ENCODE measurements at places on chromosomes 16 and 17.
A peak's percentile ranks its signal among the peaks of the same experiment; 100 is the strongest.

- DNase-seq, result no peak
Observed at GRCh38 chr17:57880086-57880456, 30.2 kb upstream of the MRPS23 start.

- DNase-seq, result no peak
Observed at GRCh38 chr17:29181226-29181625, 1.0 kb upstream of the MYO18A start.

DNA sequence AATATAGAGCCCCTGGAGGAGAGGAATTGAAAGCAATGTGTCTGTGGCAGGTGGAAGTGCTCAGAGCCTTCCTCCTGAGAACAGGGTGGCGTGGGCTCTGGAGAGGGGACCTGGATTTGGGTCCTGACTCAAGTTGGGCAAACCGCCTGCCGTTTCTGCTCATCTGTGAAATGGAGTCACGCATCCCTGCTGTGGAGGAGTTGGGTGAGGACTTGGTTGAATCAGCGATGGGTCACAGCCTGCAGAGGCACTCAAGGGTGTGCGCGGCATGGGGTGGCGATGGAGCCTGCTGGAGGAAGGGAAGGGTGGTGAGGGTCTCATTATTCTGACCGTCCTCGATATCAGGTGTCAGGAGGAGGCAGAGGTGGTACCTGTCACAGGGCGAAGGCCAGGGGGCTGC, 3.1 kb downstream of the ADAD2 start:
- no peak for DNase-seq

DNA sequence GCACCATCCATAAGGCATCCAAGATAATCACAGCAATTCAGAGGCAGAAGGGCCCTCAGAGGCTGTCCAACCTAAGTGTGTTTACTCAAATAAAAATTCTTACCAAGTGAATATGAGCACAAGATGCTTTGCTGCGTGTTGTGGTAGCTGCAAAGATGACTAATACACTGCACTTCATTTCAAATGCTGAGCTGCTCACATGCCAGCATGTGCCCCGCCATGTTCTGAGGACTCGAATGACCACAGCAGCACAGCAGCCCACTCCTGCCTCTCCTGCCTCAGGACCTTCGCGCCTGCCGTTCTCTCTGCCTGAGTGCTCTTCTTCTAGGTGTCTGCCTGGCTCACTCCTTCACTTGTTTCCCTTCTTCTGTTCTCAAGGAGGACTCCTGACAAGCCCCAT, 19.0 kb downstream of the PIK3R5 start:
- DNase-seq, result no peak

DNA sequence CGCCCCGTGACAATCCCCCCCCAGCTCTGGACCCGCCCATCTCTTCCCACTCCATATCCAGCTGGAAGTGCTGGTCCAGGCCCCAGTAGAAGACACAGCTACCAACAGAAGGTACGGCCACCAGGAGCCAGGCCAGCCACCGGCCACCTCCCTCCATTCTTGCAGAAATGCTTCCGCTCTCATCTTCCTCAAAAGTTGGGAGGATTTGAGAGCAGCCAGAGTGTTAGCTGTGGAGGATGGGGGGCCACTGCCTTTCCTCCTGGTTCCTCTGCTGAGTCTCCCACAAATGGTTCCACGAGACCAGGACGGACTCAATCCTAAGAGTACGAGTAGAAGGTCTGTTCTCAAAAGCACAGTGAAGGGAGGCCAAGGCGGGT, 78.3 kb downstream of the GAS7 start:
- DNase-seq, result no peak

DNA sequence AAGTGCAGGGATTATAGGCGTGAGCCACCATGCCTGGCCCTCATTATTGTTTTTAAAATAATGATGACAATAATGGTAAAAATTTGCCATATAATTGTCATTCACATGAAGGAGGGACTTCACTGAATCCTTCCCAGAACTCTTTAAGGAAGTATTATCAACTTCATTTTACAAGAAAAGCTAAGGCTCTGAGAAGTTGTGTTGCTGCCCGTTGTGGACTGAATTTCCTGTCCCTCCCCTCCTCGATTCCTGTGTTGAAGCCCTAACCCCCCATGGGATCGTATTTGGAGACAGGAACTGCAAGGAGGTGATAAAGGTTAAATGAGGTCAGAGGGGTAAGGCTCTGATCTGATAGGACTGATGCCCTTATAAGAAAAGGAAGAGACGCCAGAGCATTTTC, 458.0 kb downstream of the HAPSTR1 start:
- no peak for DNase-seq

DNA sequence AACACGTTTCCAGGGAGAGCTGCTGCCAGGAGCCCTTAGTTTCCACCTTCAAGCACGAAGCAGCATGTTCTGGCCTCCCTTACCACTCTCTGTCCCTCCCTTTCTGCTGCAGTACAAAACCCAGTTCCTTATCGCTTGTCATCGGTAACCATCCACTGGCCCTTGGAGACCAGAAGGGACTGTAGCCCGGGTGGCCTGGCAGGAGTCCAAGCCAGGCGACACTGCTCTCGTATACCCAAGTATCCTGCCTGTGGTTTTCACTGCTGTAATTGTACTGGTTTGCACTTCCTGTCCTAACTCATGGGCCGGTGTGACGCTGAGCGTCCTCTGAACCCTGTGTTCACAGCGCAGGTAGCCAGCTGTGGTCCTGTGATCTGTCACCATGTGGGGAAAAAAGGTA, 81.1 kb downstream of the MAF start:
- DNase-seq, result no peak

DNA sequence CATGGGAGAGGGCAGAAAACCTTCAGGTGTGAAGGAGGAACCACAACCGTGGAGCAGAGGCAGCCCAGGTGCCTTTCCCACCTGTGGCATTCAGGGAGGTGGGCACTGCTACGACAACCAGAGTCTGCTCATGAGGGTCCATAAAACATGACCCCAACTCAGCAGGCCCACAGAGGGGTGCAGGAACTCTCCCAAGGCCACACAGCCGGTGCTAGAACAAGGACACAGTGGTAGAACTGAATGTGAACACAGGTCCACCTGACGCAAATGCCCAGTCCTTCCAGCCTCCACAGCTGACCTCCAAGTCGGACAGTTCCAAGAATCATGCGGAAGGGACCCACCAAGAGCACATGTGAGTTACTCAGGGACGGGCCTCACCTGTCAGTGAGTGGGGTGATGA, 76.4 kb downstream of the DNAH17 start:
- no peak for DNase-seq

GRCh38 chr16:27317738-27318391, 4.1 kb downstream of the IL4R start:
- DNase-seq, result no peak

GRCh38 chr16:28092721-28093384, 29.3 kb upstream of the GSG1L start:
- DNase-seq, result no peak

DNA sequence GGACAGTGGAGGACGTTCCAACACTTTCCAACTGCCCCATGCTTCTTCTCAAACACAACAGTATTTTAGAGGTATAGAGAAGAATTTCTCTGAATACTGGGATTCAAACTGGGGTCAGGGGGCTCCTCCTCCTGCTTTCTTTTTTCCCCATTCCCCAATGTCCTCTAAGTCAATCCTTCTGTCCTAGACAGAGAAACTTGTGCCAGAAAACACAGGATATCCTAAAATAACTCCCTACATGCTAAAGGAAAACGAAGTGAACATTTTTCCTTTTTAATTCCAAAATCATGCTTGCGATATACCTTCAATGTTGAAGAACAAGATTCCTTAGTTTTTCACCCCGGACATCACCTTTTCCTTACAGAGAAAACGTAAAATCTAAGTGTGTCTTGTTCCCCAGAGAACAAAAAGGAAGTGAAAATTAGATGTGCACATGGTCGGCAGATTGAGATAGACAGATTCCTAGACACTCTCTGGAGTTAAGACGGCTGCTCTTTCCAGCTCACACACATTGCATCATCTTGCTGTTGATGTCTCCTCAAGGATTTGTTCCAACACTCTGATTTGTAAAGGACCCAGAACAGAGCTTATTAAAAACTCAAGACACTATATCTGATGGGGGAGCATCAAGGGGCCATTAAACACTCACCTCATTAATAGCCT, 228.2 kb downstream of the GRIN2A start:
- DNase-seq, result no peak

- DNase-seq, result no peak
Observed at GRCh38 chr17:77248216-77249114, 107.7 kb downstream of the SEC14L1 start.

DNA sequence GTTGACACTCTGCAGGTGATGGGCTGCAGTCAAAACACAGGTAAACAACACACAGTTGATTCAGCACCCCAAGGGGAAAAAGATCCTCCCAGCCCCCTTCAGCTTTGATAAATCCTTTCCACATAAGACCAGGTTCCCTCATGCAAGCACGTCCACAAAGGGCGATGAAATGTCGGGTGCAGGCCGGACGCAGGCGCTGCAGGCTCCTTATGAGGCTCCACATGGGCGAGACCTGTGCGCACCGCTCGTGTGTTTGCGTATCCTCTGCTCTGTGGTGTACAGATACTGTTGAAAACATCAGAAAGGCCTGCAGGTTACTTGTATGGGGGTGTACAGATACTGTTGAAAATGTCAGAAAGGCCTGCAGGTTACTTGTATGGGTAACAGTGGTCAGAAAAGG, 14.4 kb upstream of the ZNF750 start:
- DNase-seq, result no peak

- no peak for DNase-seq
Observed at GRCh38 chr16:67163164-67163998, 1.2 kb upstream of the HSF4 start.

- no peak for DNase-seq
Observed at GRCh38 chr16:635573-636205, 416 bp downstream of the METTL26 start.

GRCh38 chr16:84461413-84462295, 42.8 kb downstream of the MEAK7 start:
- DNase-seq, result no peak

GRCh38 chr17:13074026-13074425, 56.2 kb upstream of the ELAC2 start:
- no peak for DNase-seq

- no peak for DNase-seq
Observed at GRCh38 chr17:7440113-7440833, 961 bp downstream of the FGF11 start.

GRCh38 chr16:24504472-24505345, 34.7 kb upstream of the RBBP6 start:
- DNase-seq, result peak; percentile 28

GRCh38 chr16:3655396-3656159, 1.1 kb downstream of the DNASE1 start:
- DNase-seq, result no peak

DNA sequence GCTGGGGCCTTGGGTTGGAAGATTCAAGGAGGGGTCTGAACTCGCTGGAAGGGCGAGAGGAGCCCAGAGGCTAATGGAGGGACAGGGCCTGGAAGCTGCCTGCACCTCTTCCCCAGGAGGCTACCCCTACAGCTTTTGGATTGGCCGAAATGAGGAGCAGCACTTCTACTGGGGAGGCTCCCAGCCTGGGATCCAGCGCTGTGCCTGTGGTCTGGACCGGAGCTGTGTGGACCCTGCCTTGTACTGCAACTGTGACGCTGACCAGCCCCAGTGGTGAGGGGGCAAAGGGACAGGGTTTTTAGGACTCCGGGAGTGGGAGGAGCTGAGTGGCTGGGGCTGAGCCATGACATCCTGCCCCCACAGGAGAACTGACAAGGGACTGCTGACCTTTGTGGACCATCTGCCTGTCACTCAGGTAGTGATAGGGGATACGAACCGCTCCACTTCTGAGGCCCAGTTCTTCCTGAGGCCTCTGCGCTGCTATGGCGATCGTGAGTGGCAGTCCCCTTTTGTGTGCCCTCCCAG, 8.8 kb downstream of the CNTNAP1 start:
- DNase-seq, result no peak

DNA sequence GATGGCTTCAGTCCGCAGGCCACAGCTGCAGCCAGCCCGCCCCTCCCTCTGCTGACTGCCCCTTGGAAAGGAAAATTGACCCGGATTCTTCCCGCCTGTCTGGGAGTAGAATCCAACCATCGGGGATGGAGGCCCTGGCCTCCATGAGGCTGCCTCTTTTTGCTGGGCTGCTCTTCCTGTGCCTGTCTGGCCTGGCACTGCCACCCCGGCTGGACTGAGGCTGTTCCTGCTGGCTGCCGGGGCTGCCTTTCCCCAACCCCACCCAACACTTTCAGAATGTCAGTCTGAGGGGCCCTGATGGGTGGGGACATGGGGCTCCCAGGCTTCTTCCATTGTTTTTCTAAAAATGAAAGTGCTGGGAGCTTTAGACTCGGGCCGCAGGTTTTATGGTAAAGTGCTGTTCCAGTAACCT, 7.3 kb downstream of the BAHCC1 start:
- DNase-seq, result no peak

DNA sequence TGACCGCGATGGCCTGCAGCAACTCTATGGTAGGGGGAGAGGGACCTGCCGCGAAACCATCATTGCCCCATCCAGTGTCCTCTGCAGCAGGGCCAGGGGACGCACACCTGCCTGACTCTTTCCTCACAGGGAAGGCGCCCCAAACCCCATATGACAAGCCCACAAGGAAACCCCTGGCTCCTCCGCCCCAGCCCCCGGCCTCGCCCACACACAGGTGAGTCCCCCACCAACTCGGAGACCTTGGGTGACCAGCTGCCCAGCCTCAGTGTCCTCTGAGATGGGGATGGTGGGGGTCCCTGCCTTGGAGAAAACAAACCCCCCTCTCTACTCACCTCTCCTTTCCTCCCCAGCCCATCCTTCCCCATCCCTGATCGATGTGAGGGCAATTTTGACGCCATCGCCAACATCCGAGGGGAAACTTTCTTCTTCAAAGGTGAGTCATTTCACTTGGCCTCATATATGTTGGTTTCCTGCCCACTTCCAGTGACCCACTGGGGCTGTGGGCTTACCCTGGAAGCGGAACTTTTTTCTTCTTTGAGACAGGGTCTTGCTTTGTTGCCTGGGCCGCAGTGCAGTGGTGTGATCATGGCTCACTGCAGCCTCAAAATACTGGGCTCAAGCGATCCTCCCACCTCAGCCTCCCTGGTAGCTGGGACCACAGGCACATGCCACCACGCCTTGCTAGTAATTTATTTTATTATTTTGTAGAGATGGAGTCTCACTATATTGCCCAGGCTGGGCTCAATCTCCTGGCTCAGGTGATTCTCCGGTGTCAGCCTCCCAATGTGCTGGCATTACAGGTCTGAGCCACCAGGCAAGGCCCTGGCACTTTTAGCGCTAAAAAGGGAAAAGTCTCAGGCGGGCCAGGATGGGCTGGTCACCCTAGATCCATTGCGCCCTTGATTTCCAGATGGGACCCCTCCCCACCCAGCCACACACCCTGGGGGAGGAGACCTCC, 8.0 kb upstream of the IL32 start:
- DNase-seq, result no peak
